ENCODE measurements at places on chromosomes 5 and 9.
A peak's percentile ranks its signal among the peaks of the same experiment; 100 is the strongest.

- DNase-seq, result no peak
Measured at GRCh38 chr5:91329283-91329682, 53.8 kb downstream of the ARRDC3 start.

DNA sequence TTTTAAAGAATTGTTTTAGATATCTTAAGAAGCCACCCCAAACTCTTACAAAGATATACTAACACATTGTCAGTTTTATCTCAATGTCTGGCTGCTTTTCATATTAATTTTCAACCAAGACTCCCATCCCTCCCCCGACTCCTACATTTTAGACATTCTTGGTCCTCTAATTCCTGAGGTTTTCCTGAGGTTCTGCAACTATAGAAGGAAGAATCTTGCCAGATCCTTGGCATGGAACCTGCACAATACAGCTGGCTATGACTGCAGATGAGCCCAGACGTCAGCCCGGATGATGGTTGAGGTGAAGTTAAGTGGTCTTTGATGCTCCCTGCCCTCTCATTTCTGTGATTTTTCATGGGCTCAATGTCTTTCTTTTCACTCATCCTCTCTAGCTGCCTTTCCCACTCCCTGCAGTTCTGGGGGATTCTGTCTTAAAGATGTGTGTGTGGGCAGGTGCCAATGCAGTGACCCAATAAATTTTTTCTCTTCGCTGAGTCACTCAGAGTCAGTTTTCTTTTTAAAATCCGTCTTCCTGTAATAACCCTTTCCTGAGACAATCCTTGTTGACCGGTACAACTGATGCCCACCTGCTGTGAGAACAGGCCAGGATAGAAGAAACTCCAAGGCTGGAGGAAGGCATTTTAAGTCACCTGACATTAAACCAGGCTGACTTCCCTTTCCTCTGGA, 237.8 kb upstream of the GAS1 start:
- peak; percentile 74 for DNase-seq

GRCh38 chr5:111902436-111902835, 145.4 kb upstream of the NREP start:
- no peak for DNase-seq

GRCh38 chr5:15255576-15255975, 244.4 kb upstream of the FBXL7 start:
- DNase-seq, result no peak

DNA sequence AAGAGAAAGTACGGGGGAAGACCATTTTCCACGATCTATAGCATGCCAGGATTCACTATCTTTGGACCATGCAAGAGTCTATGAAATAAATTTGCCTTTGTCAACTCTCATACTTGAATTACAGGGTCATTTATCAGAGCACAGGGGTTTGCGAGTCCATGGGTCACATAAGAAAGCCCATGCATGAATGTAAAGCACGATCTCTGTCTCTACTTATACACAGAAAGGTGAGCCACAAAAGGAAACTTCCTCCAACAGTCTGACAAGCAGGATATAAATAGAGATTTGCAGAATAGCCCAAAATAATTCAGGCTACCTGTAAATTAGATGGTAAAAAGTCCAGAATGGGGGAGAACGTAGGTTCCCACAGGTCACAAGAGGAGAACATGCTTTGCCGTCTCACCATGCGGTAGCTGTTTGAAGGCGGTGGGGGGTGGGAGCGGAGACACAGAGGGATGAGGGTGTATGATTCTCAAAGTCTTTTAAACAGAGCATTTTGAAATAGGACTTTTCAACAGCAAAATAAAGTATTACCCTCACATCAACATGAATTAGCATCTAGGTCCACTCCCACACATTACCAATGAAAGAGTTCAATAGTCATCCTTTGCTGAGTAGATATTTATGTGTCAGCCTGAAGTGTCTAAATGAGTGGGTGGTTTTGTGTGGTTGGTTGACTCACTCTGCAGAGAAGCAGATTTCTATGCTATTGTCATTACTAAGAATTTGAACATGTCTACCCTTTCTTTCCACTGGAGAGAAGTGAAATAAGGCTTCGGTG, 279.7 kb downstream of the EBF1 start:
- peak; percentile 45 for DNase-seq

GRCh38 chr5:123116757-123117156, 27.7 kb downstream of the PRDM6 start:
- DNase-seq, result no peak

DNA sequence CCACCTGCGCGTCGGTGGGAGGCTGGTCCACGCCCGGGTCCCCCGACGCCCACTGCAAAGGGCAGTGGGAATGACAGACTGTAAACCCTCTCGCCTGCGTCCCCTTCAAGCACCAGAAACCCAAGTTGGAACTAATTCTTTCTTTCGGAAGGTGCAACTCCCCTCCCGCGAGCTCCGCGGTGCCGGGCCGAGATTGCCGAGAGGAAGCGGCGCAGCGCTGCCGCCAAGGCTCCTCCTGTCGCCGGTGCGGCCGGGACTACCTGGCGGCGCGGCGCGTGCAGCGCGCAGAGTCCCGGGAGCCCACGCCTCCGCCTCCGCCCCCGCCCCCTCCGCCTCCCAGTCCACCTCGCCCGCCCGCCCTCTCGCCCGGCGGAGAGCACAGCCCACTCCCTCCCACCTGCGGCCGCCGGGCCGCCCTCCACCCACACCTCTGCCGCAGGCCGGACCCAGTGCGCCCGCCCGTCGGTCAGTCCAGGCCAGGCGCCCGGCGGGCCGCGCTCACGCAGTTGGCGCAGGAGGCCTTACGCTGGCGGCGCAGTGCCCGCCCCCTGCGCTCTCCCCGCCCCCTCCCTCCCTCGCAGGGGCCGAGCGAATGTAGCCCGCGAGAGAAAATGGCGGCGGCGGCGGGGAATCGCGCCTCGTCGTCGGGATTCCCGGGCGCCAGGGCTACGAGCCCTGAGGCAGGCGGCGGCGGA, at the start of gene MAP3K1:
Gene MAP3K1 (plus strand): TSS at position 587 of the 695 bp plus-strand sequence. CDS start 25 bp downstream, at position 612.
- DNase-seq, result peak; percentile 92

GRCh38 chr5:181081989-181082388, 41.9 kb downstream of the BTNL9 start:
- DNase-seq, result no peak

DNA sequence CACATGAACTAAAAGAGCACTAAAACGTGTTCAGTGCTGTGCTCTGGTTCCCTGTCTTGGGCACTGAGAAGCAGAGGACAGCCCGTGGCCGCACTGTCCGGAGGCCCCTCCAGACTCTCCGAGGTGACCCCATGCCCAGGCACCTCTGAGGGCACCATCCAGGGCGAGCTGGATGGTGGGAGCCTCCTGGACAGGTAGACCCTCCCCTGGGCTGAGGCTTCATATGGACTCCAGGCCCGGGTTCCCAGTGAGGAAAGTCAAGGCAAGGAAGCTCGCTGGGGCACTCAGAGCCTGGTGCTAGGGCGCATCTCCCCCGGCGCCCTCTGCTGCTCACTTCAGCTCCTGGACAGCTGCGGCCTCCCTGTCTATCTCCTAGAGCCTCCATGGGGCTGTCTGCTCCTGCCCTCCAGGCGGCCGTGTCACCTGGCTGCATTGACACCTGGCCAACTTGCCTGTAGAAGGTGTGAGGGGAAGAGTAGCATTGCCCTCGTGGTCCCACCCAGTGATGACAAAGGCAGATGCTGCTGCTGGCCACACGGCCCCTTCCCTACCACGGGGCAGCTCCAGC, 178.2 kb upstream of the IRX1 start:
- no peak for DNase-seq

DNA sequence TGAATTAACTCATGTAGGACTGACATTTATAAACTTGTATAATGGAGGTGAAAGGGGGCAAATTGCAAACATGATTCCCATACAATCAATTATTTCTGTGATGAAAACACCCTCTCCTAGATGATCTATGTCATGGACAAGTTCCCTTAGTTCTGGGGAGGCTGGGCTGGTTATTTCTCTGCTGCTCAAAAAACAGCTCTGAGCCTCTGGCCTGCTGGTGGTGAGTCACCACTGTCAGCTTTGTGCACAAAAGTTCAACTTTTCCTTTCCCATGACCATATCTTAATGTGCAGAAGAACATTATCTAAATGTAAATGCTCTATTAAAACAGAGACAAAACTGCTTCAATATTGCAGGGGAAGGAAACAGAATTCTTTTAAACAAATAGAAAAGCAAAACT, 85.0 kb downstream of the HMHB1 start:
- peak; percentile 57 for DNase-seq

- no peak for DNase-seq
Measured at GRCh38 chr9:75112789-75113188, 24.5 kb downstream of the OSTF1 start.

DNA sequence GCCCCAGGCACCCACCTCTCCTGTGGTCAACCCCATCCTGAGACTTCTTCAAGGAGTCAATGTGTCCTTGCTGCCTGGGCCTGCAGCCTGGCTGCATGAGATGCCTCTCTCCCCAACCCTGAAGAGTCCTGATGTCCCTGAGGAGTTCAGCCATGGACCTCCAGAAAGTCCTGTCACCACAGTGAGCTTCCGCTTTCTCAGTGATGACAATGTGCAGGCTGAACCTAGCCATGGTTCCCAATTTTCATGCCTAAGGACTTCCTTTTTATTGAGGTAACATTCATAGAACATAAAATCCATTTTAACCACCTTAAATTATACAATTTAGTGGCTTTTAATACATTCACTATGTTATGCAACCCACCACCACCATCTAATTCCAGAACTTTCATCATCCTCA, 29.1 kb downstream of the DAP start:
- DNase-seq, result no peak

GRCh38 chr5:165805756-165806155, 2300.3 kb downstream of the MAT2B start:
- DNase-seq, result peak; percentile 9

DNA sequence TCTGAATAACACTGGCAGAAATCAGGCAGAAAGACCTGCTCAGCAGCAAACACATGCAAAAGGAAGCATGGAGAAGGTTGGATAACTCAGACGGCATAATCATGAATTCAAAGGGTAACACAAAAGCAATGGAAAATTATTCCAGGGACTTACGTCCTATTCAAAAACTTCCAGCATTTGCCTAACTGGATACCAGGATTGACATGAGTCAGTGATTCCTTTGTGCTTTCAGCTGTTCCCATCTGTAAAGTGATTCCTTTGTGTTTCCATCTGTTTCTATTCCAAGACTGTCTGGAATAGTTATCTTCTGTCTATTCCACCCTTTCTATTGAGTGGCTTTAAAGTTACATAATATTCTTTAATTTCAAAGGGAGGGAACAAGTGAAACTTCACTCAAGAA, 1361.7 kb upstream of the CDH9 start:
- DNase-seq, result peak; percentile 51

- no peak for DNase-seq
Measured at GRCh38 chr5:74243634-74244033, 396.9 kb downstream of the ENC1 start.

GRCh38 chr5:154103233-154103632, 64.5 kb downstream of the MFAP3 start:
- DNase-seq, result no peak

GRCh38 chr9:33318225-33318624, 27.9 kb downstream of the NFX1 start:
- no peak for DNase-seq

- no peak for DNase-seq
Measured at GRCh38 chr9:132596200-132596599, 13.8 kb downstream of the BARHL1 start.

DNA sequence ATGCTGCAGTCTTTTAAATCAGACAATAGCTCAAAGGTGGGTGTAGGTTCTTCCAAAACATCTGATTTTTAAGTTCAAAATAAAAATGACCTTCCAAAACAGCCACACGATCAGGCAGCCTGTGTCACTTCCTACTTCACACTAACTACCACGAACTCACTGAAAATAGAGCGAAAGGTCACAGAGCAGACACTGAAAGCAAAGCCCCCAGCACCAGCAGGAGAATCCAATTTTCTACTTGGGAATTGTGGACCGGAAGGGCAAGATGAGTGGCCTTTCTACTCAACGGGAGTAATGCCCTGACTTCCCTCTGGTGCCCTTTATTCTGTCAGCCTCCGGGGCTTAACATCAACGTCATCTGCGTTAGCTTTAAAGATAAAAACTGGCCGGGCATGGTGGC, 107.8 kb upstream of the FAM120A start:
- DNase-seq, result no peak

- DNase-seq, result no peak
Measured at GRCh38 chr5:170289764-170290163, 7.8 kb downstream of the LCP2 start.

DNA sequence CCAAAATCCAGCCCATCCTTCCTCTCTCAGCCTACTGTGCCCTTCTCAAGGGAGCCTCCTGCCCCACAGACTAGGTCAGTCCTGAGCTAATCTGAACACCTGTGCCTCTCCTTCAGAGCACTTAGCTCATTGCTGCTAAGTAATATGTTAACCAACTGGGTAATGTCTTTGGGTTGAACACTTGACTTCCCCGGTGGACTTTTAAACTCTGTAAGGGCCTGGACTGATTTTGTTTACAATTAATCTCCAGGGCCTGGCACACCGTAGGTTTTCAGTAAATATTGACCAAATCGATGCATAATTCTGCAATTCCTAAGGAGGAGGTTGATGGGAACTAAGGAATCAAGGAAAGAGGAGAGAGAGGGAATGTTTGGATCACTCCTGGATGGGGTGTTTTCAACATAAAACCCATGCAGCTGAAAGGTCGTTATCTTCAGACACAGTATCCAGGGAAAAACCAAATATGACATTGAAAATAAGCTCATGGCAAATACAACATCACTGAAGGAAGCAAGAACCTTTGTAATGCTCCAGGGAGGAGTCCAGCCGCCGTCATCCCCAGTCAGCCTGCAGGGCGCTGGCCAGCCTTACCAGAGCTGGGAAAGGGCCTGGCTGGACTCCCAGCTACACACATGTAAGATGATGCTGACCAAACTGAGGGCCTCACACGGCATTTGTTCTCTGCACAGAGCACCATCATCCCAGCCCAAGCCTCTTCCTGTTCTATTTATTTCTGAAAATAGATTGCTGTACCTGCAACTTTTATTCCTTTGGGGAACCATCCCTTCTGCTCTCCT, 166.3 kb downstream of the C5orf15 start:
- DNase-seq, result peak; percentile 54

DNA sequence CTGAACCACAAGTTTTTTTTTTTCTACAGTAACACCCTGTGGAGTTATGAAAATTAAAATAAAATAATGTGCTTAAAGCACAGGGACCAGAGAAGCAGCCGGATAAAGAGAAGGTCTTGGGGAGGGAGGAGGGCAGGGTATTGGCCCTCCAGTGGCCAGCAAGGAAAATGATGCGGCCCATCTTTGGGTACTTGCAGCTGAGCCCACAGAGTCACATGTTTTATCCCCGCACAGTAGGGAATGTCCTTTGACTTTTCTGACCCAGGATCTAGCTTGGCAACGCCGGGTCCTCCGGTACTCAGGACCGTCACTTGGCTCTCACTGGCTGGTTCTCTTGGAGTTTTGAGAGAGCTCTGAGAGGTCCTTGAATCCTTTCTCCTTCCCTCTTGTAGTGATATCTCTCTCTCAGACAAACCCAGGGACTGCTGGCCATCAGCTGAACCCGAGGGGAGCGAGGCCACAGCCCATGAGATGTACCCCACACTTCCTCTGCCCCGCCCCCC, 35.3 kb upstream of the HSPA9 start:
- peak; percentile 20 for DNase-seq

DNA sequence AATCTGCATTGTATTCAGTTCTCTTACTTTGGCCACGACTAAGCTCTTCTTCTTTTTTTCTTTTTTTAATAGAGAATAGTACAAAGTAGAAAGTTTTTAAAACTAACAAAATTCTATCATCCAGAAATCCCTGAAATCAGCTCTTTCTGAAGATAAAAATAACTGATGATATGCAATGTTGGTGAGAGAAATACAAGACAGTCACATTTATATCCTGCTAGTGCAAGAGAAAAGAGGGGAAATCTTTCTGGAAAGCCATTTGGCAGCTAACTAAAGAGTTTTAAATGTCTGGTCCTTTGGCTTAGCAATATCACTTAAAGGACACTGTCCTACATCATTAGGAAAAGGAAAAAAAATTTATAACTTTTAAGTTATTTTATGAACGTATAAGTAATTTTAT, 27.0 kb upstream of the FREM1 start:
- DNase-seq, result no peak
